Ureter (tissue), 1 donor: ENCODE measurements at places on chromosomes 1 and 21. TPM values are rescaled to one million over a fixed set of nuclear protein-coding genes. Genes with fewer than 3 reads are reported as not detected.

Gene GJB3
- total RNA-seq, result 14.9 TPM

Gene GLIS1
- total RNA-seq, result 2.7 TPM

Gene PSMG1
- total RNA-seq, result 47.6 TPM

Gene GRIK1
- total RNA-seq, result 0.49 TPM

Gene MSH4
- total RNA-seq, result 0.55 TPM

Gene TAS1R3
- total RNA-seq, result 0.42 TPM

Gene HPCAL4
- not detected for total RNA-seq

Gene SPRR3
- total RNA-seq, result 79.0 TPM

Gene LIN28A
- not detected for total RNA-seq

DNA sequence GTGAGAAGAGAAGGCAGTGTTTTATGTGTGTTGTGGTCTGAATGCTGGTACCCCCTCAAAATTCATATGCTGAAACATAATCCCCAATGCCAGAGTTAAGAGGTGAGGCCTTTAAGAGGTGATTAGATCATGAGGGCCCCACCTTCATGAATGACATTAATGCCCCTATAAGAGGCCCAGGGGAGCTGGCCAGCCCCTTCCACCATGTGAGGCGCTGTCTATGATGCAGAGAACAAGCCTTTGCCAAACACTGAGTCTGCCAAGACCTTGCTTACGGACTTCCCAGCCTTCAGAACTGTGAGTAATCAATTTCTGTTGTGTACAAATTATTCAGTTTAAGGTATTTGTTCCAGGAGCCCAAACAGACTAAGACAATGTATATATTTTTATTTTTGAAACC lies 20.2 kb downstream of the CAPZB start:
- DNase-seq, result no peak

GRCh38 chr1:12183095-12183794 lies 16.5 kb downstream of the TNFRSF1B start:
- no peak for DNase-seq

- DNase-seq, result no peak
Measured at GRCh38 chr1:1797731-1798341, 19.6 kb upstream of the NADK start.

DNA sequence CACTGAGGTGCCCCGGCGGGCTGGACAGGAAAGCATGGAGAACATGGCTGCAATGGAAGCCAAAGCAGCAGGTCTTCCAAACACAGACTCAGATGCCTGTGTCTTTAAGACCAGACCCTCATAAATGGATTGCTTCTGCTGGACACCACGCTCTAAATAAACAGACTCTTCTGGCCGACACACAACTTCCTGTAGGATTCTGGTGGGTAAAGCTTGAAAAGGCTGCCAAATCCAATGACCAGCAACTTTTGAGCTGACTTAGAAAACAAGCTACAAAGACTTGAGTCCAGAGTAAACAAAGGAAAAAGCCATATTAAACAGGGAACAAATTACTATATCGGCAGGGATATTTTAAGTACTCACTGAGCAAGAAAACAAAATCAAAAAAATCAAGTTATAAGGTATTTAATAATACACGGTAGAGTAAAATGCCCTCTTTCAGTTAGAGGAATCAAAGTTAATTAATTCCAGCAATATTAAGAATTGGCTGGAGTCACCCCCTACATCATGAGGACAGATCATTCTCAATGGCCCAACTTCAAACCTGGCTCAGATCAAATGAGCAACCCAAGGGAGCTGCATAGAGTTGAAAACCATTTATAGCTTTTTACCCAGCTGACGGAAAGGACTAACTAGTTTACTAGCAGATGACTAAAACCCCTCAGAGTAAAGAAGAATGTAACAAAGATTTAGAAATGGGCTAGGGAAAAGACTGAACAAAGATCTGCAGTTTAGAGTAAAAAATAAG lies 102.4 kb downstream of the TGFBR3 start:
- no peak for DNase-seq

DNA sequence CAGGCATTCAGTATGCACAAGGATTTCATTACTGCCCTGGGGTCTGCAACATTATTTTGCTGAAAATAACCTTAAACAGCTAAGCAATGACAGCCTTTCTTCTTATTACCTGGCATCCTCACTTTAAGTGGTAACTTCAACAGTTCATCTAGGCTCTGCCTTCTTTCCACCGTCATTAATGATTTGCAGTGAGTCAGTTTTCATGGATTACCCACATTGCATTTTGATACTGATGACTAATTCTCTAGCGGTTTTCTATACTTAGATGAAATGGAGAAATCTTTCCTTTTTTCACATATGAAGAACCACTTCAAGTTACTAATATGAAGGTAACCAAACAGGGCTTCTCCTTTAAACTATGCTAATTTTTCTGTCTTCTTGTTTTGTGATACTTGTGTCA lies 226.9 kb upstream of the TMPRSS15 start:
- no peak for DNase-seq

- DNase-seq, result no peak
Measured at GRCh38 chr1:204619721-204620120, 65.8 kb downstream of the LRRN2 start.

DNA sequence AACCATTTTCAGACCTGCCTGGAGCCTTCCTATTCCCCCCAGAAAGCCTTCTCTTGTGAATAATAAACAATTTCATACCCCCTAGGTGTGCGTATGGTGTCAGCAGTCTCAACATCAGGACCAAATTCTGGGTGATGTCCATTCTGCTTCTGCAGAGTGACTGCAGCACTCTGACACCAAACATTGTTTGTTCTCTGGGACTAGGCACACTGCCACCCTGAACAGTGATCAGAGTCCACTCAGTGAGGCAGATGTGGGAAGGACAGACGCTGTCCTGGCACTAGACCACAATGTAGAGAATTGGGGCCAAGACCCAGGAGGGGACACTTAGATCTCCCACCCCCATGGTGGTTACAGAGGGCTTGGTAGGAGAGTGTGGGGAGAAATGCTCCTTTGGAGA lies 175.1 kb downstream of the BACH1 start:
- DNase-seq, result no peak

GRCh38 chr1:3917761-3918160 lies 17.7 kb upstream of the C1orf174 start:
- no peak for DNase-seq

GRCh38 chr1:171563675-171564074 lies 58.4 kb upstream of the MYOCOS start:
- no peak for DNase-seq

DNA sequence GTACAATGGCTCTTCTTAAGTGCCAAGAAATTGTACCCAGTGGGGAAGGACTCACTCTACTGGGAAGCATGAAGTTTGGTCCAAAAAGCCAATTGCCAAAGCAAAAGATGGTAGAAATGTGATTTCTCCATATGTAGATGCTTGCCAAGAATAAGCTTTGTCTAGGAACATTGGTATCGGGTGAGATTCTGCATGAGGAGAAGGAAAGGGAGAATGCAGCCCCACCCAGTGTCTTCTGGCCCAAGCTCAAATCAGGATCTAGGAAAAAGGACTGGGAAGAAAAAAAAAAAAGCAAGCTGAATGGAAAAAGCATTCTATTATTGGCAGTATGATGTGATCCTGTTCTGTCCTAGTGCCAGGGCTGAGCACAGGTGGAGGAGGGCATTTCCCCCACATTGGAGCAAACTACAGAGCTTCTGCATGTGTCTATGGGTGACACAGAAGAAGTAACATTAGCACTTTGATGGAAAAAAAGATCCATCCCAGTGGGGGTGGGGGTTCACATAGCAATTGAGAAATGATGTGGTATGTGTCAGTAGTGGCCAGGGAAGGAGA lies 226.6 kb downstream of the KCNH1 start:
- no peak for DNase-seq

GRCh38 chr1:118317842-118318614 lies 133.0 kb upstream of the SPAG17 start:
- DNase-seq, result no peak

DNA sequence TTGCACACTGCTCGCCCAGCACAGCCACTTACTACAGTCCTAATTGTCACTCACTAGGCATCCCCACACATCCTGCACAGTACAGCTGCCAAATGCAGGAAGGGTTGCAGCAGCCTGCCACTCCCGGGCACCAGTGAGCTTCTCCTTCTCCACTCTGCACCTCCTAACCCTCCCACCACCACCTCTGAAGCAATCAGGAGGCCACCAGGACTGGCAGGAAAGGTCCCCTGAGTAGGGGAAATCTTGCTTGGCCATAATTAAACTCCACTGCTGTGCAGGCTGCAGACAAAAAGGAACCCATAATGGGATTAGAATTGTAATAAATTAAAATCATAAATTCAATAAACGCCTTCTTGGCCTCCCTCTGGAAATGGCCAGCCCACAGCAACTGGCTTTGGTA lies 31.8 kb downstream of the FBXO2 start:
- DNase-seq, result no peak

- DNase-seq, result no peak
Measured at GRCh38 chr1:160547422-160547821, 24.4 kb upstream of the SLAMF6 start.

- DNase-seq, result no peak
Measured at GRCh38 chr1:41364442-41365319, 3.4 kb downstream of the FOXO6 start.

- DNase-seq, result no peak
Measured at GRCh38 chr1:154629061-154629674, 21.2 kb upstream of the ADAR start.

DNA sequence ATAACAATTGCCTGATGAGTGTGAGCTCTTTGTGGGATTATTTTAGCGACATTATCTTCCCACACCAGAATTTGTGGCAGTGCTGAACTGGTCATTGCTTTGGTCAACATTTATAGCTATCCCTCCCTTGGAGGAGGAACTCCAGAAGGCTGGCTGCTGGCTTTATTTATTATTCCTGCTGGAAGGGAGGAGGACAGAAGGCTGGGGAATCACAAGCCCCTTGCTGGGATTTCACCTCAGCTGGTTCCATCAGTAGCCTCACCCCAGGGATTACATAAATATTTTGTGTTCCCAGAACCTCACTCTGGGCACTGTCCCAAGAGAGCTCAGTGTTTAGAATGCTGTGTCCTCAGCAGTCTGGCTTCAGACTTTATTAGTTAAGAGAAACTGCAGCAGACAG lies 102.8 kb upstream of the C1orf21 start:
- DNase-seq, result peak; percentile 82

- no peak for DNase-seq
Measured at GRCh38 chr1:93419344-93419743, 28.6 kb upstream of the FNBP1L start.

DNA sequence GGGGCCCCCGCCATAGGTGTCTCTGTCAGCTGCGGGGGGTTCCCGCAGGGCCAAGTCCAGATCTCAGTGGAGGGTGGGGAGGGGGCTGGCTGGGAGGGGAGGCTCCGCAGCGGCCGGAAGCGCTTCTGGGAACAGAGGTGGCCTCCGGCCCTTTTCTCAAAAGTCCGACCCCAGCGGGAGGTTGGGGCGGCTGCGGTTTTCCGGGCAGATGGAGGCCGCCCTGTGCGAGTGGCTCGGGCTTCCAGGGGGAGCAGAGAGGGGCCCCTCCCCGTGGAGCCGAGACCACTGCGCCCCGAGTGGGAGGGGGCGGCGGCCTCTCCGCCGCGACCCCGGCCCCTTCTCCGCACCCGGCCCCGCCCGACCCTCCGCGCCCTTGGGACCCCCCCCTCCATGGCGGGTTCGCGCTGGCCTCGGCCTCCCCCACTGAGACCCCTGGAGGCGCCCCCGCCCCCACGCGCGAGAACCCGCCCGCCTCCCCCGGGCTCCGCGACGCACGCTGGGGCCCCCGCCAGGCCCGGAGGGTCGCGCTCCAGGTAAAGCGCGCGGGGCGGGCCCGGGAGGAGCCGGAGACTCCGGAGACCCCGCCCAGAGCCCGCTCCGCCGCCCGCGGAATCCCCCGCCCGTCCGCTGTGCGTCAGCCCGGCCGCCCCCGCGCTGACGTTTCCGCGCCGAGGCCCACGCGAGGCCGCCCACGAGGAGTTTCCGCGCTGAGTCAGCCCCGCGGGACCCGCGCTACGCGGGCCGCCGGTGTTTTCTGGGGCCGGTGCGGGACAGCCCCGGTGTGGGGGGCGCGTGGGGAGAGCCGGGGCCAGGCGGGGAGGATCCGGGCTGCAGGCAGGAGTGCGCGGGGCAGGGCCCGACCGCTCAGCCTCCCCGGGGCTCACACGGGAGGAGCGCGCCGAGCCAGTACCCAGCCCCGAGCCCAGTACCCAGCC lies 5.2 kb downstream of the TNFRSF18 start:
- DNase-seq, result no peak

DNA sequence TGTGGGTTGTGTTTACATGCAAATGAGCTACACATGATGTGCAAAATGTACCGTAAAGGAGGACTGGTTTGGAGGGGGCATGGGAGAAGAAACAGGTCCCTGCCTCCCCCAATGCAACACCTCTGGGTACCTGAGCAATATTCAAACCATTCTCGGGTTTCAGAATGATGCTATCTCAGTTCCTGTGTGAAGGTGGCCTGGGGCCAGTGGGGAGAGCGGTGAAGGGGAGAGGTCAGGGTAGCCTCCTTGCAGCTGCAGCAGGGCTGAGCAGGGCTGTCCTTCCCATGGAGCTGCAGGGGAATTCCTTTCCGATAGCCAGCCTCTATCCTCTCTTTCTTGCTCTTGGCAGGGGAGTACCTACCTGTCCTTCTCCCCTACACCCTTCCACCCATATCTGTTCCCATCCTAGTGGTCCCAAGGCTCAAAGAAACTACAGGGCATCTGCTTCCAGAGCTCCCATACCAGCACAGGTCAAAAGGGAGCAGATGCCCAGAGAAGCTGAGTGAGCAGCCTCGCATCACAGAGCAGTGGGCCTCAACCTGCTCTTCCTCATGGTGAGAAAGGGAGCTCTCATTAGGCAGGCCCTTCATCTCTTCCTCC lies 11.9 kb downstream of the MEF2D start:
- no peak for DNase-seq

DNA sequence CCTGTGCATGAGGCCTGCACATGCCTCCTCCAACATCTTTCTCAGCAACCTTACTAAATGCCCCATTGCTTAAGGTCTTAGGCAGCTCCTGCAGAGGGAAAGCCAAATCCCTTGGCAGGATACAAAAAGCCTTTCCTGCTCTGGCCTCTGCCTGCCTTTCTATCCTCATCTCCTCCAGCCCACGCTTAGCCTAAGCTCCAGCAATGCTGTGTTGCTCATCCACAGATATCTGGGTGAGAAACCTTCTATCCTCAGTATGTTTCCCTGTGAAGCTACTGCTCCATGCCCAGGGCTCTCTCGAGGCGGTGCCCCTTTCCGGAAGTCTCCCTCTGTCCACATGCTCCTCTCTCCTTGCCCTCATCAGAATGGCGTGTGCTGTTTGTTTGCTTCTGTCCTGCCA lies 37.0 kb upstream of the CCSAP start:
- no peak for DNase-seq

GRCh38 chr1:177185209-177185608 lies 14.5 kb downstream of the BRINP2 start:
- no peak for DNase-seq
